HL-60 (cell line): ENCODE measurements at places on chromosomes 7 and 10.

DNA sequence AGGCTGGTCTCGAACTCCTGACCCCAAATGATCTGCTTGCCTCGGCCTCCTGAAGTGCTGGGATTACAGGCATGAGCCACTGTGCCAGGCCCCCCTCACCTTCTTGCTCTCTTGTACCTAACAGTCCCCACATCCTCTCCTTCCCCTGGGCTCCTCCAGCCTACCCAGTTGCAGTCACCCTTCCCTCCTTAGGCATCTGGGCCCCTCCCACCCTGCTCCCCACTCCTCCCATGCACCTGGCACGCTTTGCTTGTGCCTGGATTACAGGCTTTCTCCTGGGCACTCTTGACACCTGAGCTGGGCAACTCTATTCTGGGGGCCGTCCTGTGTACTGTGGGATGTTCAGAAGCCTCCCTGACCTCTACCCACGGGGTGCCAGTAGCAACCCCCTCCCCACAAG, 3.0 kb downstream of the CLDN15 start:
- DNase-seq = no peak

DNA sequence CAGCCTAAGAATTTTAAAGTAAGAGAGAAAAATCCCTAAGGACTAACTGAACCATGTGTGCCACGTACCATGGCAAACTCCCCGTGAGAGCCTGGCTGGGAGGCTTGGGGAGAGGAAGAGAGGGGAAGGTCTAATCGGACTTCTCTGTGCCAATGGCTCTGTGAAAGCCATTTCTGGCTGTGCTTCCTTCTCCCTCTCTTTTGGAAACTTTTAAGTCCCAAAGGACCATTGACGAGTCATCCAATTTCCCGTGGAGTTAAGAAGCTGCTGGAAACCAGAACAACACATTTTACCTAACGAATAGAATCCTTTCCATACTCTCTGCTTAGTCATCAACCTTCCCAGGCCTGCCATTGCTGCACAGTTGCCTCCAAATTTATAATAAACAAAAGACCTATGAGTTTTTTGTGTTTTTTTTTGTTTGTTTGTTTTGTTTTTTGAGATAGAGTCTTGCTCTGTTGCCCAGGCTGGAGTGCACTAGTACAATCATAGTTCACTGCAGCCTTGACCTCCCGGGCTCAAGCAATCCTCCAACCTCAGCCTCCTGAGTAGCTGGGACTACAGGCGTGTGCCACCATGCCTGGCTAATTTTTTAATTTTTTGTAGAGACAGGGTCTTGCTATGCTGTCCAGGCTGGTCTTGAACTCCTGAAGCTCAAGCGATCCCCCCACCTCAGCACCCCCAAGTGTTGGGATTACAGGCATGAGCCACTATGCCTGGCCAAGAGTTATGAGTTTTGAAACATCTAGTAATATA, 13.2 kb downstream of the LAMB1 start:
- no peak for DNase-seq

- DNase-seq = peak; percentile 27
Measured at GRCh38 chr10:94546049-94546900, 687 bp downstream of the HELLS start.

DNA sequence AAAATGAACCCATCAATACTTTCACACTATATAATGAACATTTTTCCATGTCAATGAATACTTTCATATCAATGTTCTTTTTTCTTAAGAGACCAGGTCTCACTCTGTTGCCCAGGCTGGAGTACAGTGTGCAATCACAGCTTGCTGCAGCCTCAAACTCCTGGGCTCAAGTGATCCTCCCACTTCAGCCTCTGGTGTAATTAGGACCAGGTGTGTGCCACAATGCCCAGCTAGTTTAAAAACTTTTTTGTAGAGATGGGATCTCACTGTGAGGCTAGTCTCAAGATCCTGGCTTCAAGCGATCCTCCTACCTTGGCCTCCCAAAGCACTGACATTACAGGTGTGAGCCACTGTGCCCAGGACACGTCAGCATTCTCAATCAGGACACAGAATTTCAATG, 85.2 kb downstream of the SH3PXD2A start:
- DNase-seq = no peak

- no peak for DNase-seq
Measured at GRCh38 chr10:35636956-35637355, 5.1 kb downstream of the FZD8 start.

- DNase-seq = peak; percentile 81
Measured at GRCh38 chr10:102229810-102230263, 3.7 kb downstream of the ELOVL3 start.

DNA sequence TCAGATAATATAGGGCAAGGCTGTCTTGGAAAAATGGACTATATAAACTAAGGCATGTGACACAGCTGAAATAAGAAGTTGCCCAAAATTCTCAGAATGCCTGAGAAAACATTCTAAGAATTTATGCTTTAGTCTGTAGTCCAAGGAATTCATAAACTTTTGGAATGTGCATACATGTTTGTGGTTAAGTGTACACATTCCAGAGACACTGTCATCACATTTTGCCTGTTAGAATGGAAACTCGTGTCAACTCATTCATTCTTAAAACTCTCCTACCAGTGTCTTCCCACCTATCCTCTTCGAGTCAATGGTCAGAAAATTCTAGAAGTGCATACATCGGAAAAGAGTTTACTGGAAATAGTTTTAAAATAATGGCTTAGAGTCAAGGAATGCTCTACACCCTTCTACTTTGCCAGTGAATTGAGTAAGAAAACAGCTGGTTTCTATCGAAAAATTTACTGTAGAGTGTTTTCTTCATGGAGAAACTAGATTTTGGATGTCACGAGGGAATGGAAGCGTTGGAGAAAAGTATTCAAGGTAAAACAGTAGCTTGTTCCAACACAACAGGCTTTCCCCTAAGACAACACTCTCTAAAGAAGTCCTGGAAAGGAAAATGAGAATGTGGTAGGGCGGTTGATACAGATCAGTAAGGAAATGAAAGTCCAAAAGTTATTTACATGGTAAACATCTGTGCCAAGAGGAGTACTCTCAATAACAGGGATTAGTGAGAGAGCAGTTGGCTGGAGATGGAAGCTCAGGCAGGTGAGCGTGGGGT, 1177.6 kb upstream of the C7orf33 start:
- DNase-seq = no peak

GRCh38 chr7:82166260-82167015, 277.1 kb downstream of the CACNA2D1 start:
- DNase-seq = no peak

DNA sequence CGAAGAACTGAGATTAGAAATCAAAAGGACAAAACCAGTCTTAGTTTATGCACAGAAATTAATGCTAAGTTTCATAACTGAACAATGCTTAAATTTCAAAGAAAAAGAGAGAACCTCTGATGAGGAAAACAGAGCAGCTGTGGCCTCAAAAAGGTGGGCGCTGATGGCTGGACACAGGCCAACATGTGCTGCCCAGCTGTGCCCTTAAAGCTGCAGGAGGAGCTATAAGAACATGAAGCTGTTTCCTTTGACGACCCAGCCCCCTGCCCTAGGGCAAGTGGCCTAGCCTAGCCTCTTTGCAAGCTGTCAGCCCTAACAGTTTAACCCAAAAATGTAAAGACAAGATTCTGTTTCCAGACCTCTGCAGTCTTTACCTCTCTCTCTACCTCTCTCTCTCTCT, 107.7 kb downstream of the GRID1 start:
- no peak for DNase-seq

GRCh38 chr10:63383141-63383540, 82.6 kb downstream of the JMJD1C start:
- no peak for DNase-seq

DNA sequence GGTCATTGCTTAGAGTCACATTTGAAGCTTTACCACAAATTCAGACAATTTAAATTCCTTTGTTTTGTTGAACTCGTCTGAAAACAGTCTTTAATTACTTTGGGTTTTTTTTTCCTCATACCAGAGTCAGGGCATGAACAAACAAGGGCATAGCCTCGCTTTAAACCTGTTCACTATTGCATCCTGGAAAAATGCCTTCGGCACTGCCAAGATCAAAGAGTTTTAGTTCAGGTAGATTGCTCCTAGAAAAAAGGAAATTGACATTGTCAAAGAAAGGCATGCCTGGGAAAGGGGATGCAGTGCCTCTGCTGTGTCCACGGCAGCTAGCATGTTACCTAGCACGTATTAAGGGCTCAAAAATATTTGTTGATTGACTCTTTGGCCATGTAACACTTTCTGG, 235.1 kb downstream of the ARHGAP21 start:
- DNase-seq = no peak

DNA sequence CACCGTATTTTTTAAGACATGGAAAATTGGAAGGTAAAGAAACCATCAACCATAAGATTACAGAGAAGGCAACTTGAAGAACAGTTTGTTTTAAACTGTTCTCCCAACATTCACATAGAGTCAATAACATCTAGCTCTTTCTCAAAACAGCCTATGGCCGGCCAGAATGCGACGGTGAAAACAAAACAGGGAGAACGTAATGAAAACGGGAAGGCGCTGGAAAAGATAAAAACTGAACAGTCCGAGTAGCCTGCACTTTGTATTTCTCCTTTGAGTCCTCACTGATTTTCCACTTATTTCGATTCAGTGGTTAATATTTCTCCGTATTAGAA, 637 bp downstream of the MICU1 start:
- no peak for DNase-seq

DNA sequence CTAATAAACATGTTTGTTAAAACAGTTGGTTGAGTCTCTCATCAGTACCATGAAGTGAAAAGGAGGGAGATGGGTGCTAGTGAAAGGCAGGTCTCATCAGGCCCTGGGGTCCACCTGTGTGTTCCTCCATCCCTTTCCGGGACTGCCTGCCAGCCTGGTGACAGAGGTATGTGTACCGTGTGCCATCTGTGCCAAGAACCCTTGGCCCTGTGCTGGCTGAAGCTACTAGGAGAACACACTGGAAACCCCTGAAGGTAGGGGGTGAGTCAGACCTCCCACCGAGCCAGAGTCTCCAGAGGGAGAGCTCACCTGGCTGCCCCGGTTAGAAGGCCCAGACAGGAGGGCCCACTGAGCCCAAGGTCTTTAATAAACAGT, 2.3 kb downstream of the DDIT4 start:
- DNase-seq = no peak

GRCh38 chr10:21020545-21020944, 123.4 kb upstream of the NEBL start:
- DNase-seq = peak; percentile 25

GRCh38 chr7:15389073-15389472, 172.7 kb downstream of the AGMO start:
- DNase-seq = no peak

- DNase-seq = no peak
Measured at GRCh38 chr7:102991077-102991539, 78.3 kb downstream of the LRRC17 start.

DNA sequence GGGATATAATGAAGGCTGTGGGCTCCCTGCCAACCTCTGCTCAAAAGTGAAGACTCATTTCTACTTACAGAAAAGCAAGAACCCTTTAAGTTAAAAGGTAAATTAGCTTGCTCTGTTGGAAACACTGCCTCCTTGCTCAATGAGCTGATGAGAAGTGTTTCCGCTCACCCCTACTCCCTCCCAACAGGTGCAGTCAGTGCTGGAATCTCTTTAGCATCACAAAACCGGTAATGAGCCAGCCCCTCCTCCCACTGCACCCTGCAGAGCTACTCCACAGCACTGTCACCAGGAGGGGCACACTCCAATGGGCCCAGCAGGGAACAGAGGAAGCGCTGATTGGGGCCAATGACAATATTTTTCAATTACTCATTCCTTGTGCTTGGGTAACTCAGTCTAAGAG, 262.5 kb downstream of the TCERG1L start:
- DNase-seq = no peak

- no peak for DNase-seq
Measured at GRCh38 chr7:145143685-145144084, 307.8 kb upstream of the TPK1 start.

DNA sequence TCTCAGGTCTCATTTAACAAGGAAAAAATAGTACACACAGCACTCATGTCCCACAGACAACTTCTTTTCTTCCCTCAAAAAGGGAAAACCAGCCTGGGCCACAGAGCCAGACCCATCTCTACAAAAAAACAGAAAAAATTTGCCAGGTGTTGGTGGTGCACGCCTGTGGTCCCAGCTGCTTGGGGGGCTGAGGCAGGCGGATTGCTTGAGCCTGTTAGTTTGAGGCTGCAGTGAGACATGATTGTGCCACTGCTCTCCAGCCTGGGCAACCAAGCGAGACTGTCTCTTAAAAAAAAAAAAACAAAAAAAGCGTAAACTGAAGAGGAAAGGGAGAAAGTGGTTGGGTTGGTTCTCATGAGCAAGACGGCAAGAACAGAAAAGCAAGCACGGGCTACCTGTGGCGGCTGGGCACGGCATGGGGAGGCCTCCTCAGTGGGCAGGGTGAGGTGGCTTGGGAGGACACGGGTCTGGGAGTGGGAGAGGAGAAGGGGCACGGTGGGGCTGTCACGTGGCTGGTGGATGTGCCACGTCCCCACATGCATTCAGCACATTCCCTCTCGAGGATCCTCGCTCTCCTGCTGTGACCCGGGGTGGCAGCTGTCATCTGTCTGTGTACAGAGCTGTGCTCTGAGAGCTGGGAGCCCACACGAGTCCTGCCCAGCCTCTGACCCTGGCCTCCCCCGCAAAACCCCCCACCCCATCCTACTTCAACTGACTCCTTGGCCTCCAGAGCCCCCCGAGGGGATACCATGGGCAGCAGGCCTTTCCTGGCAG, 219.7 kb downstream of the MLLT10 start:
- no peak for DNase-seq

- DNase-seq = no peak
Measured at GRCh38 chr7:154373956-154374355, 321.8 kb downstream of the DPP6 start.

GRCh38 chr10:29951441-29951931, 107.9 kb downstream of the JCAD start:
- no peak for DNase-seq

GRCh38 chr7:17369691-17370426, 71.4 kb downstream of the AHR start:
- DNase-seq = peak; percentile 90

DNA sequence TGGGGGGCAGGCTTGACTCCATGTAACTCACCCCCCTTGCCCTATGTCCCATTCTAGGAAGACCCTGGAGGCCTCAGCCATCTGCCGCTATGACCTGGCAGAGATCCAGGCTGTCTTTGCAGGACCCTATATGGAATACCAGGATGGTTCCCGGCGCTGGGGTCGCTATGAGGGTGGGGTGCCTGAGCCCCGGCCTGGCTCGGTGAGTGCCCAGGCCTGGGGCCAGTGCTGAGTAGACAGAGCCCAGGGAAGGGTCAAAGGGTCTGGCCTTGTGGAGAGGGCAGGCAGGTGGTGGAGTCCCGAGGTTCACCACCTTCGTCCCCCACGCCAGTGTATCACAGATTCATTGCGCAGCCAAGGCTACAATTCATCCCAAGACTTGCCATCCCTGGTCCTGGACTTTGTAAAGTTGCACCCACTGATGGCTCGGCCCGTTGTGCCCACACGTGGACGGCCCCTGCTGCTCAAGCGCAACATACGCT, 7.5 kb downstream of the MRPL43 start:
- DNase-seq = no peak

DNA sequence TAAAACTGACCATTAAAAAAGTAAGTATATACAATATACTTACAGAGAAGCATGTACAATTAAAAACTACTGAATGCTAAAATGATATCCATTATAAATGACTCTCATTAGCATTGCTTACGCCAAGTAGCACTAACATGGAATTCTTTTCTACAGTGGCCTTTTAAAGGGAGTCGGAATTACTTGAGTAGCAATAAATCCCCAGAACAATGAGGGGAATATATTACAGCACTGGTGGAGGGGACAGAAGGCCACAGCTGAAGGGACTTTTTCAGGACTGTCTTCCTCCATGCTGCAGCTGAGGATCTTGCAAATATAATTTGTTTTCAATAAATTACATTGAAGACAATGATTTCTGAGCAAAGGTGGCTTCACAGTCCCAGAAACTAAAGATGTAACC, 97.0 kb downstream of the ALOX5 start:
- DNase-seq = no peak
